Nucleus accumbens (tissue), 56 donors: ENCODE measurements at places on chromosomes 12 and 14.

DNA sequence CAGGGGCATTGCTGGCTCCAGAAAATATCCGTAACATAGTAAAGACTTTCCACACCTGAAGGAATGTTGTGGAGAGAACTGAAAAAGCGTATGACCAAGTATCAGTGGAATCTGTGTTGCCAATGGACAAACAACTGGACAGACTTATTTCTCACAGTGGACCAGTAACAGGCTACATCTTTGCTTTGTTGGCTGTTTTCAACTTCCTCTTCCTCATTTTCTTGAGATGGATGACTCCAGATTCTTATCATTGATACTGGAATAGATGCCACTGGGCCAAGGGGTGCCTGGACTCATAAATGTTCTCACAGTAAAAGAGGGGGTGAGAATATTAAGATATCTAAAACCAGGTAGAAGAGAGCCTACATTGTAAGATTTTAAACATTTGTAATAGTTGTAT, 6.4 kb downstream of the GAS2L3 start:
- DNase-seq = no peak

- DNase-seq = no peak
These were observed 5.9 kb downstream of the ZNF605 start for GRCh38 chr12:132949936-132950837.

GRCh38 chr12:26278666-26279065, 83.3 kb downstream of the SSPN start:
- no peak for DNase-seq

GRCh38 chr14:38755036-38755435, 348.0 kb downstream of the SEC23A start:
- no peak for DNase-seq

DNA sequence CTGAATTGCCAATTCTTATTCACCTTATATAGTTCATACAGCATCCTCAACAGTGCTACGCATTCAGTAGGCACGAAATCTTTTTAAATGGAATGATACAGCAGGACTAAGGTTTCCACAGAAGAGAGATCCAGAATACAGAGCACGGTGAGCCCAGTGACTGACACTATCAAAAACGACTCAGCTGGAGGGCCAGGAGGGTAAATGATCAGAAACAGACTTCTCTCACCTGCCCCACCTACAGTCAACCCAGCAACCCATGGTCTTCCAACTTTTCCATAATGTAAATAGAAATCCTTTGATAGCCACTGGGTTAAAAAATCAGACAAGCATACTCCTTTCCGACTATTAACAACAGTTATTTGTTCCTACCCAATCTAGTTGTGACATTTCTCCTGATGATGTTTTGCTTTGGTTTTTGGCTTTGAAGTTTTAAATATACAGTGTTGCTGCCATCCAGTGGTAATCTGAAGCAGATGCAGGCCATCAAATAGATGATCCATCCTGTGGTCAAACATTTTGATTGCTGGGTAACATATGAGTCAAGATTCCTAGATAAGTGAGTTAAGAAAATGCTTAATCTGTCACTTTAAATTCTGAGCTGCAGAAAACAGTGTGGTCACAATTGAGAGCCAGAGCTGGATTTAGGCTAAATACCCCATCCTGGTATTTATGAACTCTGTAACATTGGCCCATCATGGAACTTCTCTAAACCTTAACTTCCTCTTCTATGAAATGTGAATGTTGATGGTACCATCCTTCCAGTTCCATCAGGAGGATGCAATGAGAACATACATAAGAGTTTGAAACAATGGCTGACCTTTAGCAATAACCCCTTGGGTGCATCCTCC, 42.0 kb downstream of the GPHB5 start:
- DNase-seq = no peak

- DNase-seq = no peak
These were observed 169.0 kb downstream of the FBXL14 start for GRCh38 chr12:1425396-1425729.

GRCh38 chr12:10128687-10129086, 1.3 kb downstream of the CLEC7A start:
- DNase-seq = no peak

- peak; percentile 3 for DNase-seq
These were observed 29.5 kb upstream of the RHOJ start for GRCh38 chr14:63174760-63175191.

DNA sequence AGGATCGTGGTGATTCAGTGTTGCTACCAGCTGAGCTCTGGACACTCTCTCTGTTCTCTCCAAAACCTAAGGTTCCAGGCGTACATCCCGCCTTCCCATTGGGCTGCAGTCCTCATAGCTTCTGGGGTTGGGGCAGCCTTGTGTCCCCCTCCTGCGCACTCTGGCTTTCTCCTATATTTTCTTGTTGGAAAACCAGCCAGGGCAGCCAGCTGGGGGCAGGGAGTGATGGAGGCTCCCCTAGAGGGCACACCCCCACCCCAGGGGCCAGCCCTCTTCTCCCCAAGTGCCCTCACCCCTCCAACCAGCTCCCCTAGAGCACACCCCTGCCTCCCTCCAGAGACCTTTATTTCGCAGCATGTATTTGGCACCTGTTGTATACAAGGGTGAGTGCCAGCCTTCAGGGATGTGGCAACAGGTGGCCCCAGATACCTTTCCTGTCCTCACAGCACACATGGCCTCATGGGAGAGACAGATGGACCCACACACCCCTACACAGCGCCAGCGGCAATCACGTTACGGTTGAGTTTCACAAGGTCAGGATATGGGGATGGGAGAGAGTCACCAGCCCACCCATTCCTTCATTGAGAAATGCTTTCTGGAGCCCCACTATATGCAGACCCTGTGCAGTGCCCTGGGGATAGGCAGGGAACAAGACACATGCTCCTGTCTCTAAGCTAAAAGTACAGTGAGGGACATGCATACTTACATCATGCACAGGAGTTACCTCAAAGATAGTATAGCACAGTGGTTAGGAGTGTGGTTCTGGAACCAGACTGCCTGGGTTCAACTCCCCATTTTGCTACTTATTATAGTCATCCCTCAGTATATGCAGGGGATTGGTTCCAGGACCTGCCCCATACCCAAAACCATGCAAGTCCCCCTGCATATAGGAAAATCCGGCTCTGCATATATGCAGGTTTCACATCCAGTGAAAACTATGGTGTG, 141.1 kb downstream of the PHETA1 start:
- no peak for DNase-seq
